ENCODE measurements at places on chromosomes 3 and 15.

- DNase-seq: no peak
Observed at GRCh38 chr3:120756061-120756460, 13.5 kb downstream of the GTF2E1 start.

DNA sequence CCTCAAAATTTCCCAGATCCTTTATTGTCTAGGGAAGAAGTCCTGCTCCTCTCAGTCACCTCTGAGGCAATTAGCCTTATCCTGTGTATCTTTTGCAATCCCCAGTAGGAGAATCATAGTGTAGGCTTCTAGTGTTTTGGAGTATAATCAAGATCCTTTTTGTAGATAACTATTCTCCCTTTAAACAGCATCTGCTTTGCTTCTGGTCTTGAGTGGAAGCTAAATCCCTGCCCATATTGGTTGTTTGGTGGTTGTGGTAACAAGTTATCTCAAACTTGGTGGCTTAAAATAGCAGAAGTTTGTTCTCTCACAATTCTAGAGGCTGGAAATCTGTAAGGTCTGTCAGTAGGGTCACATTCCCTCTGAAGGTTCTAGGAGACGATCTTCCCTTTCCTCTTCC lies 217.5 kb upstream of the RASGRP1 start:
- DNase-seq: no peak

GRCh38 chr3:150623945-150624344 lies 20.8 kb downstream of the SELENOT start:
- no peak for DNase-seq

GRCh38 chr3:118792191-118792590 lies 242.5 kb downstream of the IGSF11 start:
- DNase-seq: no peak

GRCh38 chr15:70453238-70453637 lies 310.1 kb downstream of the UACA start:
- no peak for DNase-seq

GRCh38 chr15:64314456-64314855 lies 41.5 kb downstream of the CSNK1G1 start:
- no peak for DNase-seq

- no peak for DNase-seq
Observed at GRCh38 chr3:59308684-59309083, 258.9 kb upstream of the CFAP20DC start.

DNA sequence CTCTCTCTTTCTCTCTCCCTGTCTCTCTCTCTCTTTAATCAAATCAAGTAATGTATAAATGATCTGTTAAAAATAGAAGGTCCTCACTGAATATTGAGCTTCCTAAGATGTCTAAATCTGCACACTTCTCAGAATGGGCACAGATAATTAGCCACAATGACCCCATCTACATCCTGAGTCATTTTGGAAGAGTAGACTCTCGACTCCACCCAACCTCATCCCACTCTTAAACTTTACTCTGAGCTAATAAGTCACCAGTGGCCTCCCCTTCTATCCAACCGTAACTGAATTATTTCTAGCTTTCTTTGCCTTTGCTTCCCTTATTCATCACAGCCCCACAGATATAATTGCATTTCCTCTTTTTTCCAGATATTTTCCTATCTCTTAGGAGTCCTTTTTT lies 326.5 kb upstream of the ZNF717 start:
- DNase-seq: no peak

- DNase-seq: no peak
Observed at GRCh38 chr3:157938154-157938779, 168.0 kb downstream of the SHOX2 start.

DNA sequence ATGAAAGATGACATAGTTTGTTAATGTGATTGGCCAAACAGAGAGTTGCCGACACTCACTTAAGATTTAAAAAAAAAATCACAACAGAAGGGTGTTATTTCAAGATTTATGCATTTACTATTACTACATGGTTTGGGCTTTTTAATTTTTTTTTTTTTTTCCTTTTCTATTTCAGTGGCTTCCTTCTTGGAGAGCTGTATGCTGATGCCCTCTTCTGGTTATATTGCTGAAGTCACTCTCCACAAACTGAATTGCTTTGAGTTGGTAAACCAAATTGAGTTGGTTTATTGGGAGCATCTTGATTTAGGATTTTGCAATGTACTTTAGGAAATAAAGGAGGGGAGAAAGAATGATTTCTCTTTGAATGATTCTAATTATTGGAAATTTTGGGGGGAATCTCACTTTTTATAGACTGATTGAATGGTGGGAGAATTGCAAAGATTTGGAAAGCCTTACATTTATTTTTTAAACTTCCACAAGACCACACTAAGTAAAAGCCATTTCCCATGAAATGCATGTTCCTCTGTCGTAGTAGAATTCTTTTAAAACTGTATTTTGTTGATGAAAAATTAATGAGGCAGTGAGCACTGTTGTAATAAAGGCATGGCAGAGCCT lies 186.6 kb upstream of the FEZF2 start:
- no peak for DNase-seq

GRCh38 chr15:80070840-80071239 lies 11.4 kb downstream of the ZFAND6 start:
- DNase-seq: no peak

DNA sequence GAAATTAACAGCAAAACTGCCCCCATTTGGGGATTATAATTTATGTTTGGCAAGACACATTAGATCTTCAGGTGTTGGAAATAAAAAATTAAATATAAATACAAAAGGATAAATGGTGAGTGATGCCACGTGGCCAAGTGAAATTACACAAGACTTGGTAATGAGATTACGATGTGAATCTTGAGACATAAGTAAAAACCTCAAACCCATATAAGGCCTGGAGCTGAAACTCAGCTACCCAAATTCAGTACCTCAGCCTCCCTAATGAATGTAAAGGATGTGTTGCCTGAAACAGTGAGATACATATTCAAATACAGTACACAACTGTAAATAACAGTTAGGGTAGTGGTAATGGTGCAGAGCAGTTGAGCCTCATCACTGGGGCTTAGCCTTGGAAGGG lies 1146.6 kb downstream of the OTOL1 start:
- DNase-seq: no peak

- DNase-seq: no peak
Observed at GRCh38 chr3:157438194-157438730, 1.6 kb downstream of the PTX3 start.

GRCh38 chr3:101963902-101964362 lies 114.6 kb downstream of the NFKBIZ start:
- DNase-seq: peak; percentile 10

GRCh38 chr3:8416965-8417364 lies 84.7 kb upstream of the LMCD1 start:
- DNase-seq: no peak

DNA sequence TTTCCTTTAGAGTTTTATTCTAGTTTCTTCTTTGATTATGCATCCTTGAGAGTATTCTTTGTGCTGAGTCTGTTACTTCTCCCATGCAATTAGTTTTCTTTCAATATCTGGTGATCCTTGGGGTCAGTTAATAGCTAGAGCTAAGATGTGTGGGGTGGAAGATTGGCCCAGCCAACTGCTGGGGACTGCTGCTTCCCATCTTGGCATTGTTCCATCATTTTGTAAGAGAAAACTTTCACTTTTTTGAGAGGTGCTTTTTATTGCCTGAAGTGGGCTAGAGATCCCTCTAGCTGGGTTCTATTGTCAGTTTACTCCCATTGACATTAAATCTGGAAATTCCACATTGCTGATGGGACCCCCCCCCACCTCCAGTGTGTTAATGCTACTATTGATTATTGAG lies 15.4 kb downstream of the BCL2L10 start:
- no peak for DNase-seq

DNA sequence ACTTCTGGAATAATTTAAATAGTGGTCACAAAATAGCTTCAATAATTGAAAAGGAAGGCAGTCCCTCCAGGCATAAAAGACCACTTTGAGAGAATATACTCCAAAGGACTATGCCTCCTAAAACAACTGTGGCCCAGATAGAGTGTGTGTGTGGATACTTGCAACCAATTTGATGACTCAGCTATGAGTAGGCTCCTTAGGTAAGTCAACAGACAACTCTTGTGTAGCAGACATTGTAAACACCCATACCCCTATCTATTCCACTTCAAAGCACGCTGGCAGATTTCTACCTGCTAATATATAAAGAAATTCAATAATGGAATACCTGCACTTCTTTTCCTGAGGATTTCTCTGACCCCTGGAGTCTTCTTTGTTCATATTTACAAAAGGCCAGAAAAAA lies 254.5 kb downstream of the NEK10 start:
- no peak for DNase-seq

DNA sequence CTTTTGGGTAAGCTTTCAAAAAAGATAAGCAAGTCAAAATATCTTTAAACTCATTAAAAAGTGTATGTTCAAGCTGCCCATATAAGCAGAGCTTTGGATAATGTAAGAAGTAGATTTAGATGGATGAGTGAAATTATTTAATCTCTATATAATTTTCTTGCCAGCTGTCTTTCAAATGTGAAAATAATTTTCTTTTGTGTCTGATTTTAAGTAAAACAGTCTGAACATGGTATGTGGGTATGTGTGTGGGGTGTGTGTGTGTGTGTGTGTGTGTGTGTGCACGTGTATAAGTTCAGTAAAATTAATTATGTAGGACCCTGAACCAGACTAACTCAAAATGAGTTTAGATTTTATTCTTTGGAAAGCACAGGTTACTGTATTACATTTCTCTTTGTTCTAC lies 155.2 kb upstream of the CGNL1 start:
- no peak for DNase-seq

DNA sequence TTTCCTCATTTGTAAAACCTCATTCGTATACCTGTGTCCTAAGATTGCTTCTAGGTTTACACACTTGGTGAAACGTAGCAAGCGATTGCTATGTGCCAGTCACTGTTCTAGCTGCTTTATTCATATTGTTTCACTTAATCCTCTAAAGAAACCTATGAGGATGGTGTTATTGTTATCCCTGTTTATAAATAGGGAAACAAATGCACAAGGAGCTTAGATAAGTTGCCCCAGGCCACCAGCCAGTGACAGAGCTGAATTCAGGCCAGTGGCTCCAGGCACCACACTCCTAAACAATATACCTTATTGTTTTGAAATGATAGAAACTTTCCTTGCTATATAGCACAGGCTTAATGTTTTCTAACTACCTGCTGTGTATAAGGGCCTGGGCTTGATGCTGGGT lies 44.0 kb downstream of the LPP start:
- no peak for DNase-seq

DNA sequence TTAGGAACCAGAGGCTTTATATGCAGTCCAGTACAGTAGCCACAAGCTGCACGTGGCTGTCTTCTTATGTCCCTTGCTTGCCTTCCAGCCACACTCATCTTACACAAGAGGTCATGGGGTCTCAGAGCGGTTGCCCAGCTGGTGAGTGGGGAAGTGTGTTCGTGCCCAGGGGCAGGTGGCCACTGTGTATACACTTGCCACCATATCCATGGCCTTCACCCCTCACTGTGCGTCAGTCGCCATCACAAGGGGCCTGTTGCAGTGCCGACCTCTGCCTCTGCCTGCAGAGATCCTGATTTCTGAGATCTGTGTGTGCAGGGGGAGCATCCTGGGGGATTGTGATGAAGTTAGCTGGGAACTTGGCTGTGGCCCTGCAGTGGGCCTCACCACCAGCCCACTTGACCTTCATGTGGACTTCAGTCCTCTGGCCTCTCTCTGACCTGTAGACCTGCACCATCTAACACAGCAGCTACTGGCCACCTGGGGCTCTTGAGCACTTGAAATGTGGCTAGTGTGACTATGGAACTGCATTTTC lies 43.1 kb upstream of the SACM1L start:
- DNase-seq: no peak

DNA sequence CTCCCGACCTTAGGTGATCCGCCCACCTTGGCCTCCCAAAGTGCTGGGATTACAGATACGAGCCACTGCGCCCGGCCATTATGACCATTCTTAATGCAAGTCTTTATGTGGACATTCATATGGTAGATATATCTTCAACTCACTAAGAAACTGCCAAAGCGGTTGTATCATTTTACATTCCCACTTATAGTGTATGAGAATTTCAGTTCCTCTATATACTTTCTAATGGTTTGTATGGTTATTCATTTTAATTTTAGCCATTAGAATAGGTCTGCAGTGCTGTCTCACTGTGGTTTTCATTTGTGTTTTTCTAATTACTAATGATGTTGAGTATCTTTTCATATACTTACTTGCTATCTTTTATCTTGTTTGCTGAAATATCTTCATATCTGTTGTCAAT lies 32.5 kb downstream of the TCF12 start:
- DNase-seq: no peak

- no peak for DNase-seq
Observed at GRCh38 chr3:112167758-112168157, 34.7 kb upstream of the GCSAM start.

All from stimulated activated naive CD4-positive, alpha-beta T cell treated with Interleukin-2 at 50 U/mL for 16 hours (primary cell).